ENCODE measurements at places on chromosomes 7 and 10.

DNA sequence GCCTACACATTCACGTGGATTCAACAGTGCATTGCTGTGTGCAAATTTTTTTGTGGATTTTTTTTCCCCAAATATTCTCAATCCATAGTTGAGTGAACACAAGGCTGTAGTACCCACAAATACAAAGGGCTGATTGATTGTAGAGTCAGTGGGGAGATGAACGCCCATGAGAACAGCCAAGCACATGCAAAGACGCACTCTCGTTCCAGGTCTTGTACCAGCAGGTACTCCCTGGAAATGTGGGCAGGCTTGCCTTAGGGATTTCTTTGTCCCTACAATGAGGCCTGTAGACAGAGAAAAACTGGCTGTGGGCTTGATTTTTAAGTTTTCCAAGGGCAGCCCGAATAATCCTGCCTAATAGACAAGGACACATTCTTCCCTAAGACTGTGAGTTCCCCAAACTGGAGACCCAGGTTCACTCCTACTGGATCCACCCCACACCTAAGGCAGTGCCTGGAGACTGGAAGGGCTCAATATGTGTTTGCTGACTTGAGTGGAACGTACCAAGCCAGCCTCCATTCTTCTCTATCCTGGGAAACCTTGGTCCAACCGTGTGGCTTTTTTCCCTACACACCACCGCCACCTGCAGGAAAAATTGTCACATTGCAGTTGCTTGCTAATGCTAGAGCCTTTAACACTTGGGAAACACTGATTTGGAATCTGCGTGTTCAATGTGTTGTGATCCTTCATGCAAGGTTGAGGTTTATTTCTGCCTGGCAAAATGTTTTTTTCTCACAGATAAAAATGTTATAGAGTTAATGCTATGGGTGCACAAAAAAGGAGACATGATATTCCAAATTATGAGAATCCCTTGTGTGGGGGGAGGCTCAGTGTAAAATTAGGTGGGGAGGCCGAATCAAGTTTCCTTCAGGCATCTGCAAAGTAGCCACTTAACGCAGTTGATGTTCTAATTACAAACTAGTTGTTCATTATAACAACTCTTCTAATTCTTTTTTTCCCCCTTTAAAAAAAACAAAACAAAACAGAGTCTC lies 49.3 kb downstream of the PPP1R17 start:
- DNase-seq = no peak

DNA sequence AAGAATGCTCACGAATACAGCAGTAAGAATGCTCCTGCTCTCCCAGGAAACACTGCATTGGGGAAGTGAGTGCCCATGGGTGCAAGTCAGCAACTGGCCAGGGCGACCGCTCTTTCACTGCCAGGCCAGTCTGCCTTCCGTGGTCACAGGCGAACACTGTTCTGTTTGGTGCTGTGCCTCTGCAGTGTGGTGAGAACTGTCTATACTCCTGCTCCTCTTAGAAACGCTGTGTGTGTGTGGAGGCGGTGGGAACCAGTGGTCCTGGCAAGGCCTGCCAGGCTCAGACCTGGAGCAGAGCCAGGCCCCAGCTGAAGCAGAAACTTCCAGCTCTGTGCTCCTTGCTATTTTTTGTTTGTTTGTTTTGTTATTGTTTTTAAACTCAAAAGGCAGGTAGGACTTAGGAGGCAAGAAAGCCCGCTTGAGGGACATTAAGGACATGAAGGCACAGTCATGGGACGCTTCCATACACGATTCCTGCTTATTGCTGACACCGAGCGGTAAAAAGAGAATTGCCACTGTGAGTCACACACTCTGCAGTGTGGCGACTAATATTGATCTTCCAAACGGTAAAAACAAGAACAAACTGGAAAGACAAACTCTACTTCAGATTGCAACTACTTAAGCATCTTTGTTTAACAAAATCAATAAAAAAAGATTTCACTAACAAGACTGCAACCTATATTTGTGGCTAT lies 430.8 kb downstream of the DNAJB6 start:
- no peak for DNase-seq

DNA sequence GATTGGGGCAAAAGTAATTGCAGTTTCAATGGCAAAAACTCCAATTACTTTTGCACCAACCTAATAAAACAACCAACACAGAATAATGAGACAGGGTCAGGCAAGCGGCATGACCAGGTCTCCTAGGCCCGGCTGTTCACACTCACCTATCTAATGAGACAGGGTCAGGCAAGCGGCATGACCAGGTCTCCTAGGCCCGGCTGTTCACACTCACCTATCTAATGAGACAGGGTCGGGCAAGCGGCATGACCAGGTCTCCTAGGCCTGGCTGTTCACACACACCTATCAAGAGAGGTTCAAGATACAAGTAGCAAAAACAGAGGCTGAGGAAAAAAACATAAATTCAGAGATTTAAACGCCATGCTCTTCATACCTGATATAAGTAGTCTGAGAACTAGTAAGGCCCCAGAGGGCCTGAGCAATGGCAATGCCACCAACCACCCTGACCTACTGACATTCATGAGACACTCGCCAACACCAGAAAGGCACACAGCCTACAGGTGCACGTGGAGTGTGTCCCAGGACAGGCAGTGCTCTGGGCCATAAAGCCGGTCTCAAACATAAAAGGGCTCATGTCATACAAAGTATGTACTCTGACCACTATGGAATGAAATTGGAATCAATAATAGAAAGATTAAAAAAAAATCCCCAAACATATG lies 40.6 kb upstream of the NCAPG2 start:
- DNase-seq = no peak

- DNase-seq = no peak
Measured at GRCh38 chr10:118511711-118512110, 83.7 kb downstream of the PRLHR start.

DNA sequence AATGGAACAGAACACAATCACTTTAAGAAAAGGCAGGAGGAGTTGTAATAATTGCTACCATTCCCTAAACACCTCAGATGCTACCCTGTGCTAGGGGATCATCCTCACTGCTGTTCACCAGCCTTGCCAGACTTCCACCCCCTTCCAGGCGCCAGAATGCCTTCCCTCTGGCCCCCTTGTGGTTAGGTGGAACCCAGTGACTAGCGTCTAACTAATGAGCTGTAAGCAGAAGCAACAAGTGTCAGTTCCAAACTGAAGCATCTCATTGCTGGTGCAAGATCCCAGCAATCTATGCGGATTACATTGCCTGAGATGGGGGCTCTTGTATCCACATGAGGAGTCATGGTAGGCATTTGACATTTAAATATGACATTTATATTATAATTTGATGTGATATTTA lies 86.6 kb downstream of the FRMD4A start:
- no peak for DNase-seq

GRCh38 chr10:45080331-45080730 lies 79.6 kb downstream of the ZNF22 start:
- no peak for DNase-seq

- DNase-seq = no peak
Measured at GRCh38 chr10:34535872-34536271, 279.2 kb downstream of the PARD3 start.

DNA sequence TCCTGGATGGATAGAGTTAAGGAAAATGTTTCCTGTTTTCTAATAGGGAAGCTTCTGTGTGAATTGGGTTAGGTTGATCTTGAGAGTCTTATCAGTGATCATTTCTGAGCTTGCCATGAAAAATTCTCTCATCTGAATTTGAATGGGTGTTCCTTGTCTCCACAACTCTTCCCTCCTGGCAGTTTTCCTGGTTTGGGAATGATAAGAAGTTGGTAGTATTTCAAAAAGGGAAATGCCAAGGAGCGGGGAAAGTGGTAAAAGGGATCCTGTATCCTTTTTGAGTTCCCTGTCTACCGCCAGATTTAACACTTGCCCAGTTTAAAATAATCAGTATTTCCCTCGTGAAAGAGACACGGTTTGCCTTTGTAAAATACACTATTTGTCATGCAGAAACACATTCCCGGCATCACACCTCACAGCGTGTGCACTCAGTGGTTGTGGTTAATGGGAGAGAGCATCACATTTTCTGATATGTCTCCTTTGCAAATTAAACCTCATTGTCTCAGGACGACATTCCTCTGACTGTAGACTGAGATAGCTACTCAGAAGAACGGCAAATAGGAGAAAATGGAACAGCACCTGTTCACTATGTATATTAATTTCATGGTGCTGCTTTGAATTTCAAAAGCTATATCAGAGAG lies 113.2 kb upstream of the IFRD1 start:
- DNase-seq = no peak

- no peak for DNase-seq
Measured at GRCh38 chr10:60176925-60177324, 212.8 kb downstream of the ANK3 start.

GRCh38 chr7:46054915-46055314 lies 133.8 kb upstream of the IGFBP3 start:
- no peak for DNase-seq

- no peak for DNase-seq
Measured at GRCh38 chr7:495761-496321, 23.8 kb downstream of the PDGFA start.

DNA sequence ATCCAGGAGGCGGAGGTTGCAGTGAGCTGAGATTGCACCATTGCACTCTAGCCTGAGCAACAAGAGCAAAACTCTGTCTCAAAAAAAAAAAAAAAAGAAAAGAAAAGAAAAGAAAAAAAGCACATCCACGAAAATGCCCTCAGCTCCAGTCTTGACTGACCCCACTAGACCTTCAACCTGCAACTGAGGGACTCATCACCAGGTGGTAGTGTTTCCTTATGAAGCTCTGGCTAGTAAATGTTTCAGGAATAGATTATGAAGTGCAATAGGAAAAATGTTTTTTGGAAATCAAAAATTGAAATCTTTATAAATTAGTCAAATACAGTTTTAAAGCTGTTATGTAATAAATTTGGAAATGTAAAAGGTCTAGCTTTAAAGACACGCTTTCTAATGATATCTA lies 22.4 kb downstream of the TLL2 start:
- DNase-seq = no peak

Data from CD4-positive, alpha-beta T cell treated with Interleukin-15 for 4 hours (primary cell).